ENCODE measurements at places on chromosomes 5 and 9.

DNA sequence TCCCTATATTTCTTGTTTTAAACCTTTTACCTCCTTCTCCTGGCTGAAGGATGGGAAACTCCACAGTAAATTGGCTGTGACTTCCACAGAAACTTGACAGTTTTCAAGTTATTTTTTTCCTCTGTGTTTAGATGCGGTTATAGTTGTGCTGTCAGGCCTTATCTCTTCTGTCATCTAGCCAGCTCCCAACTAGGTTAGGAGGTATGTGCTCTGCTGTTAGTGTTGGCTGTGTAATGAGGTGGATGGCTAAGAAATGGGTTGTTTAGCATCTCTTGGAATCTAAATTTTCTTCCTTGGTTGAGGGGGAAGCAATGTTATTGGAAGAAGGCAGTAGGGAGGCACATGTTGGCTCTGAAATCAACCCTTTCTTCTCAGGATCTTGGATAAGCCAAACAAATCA is 149.9 kb upstream of the RUSC2 start:
- no peak for DNase-seq

DNA sequence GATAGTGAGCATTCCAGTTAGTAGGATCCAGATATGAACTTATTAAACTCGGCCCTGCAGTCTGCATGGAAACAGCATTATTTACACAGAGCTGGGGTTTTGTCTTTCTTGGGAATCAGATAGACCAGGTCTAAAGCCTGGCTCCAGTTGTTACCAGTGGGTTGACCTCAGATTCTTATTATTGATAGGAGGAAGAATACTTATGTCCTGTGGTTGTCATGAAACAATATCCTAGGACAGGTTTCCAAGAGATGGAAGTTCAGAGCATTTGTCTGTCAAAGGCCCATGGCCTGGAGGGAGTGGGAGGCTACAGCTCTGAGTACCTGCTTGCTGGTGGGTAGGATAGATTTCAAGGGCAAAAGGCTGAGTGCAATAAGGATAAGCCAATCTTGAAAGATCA is 129.2 kb downstream of the BOD1 start:
- no peak for DNase-seq

DNA sequence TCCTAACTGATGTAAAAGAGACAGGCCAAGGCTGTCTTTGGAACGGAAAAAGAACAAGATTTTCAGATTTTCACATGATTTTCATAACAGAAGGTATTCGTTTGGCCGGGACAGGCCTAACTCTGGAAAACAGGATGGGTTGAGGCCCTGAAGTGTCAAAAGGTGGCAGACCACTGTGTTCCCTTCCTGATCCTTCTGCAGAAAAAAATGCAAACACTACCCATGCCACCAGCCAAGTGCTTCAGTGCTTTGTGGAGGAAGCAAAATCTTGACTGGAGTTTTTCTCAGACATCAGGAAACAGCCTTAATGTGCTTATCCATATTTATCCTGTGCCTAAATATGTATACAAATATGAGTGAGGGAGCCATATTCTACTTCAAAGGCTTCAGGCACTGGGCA is 113.5 kb upstream of the IL6ST start:
- no peak for DNase-seq

GRCh38 chr9:134085674-134086073 is 17.8 kb upstream of the BRD3 start:
- DNase-seq: no peak

DNA sequence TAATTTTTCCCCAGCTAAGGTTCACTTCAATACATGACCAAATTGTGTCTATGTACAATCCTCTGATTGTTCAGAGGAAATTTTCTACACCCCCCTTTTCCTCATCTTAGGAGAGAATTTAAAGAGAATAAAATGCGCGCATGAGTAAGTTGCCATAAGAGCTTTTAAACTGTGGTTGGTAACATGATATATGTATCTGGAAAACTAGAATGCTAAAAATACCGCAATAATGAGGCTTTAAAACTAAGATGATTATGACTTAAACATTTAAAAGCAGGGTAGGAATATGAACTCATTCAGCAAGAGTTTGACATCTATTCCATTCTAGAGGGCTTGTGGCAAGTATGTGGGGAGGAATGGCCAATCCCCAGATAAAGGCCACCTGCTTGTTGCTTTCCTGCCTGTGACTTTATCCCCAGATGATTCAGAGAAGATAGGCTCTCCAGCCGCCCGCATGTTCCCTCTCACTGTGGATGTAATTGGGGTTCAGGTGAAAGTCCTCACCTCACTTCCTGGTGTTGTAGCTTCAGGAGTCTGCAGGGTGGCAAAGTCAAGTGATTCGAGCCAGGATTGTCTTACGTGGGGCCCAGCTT is 26.5 kb upstream of the BASP1 start:
- DNase-seq: no peak

DNA sequence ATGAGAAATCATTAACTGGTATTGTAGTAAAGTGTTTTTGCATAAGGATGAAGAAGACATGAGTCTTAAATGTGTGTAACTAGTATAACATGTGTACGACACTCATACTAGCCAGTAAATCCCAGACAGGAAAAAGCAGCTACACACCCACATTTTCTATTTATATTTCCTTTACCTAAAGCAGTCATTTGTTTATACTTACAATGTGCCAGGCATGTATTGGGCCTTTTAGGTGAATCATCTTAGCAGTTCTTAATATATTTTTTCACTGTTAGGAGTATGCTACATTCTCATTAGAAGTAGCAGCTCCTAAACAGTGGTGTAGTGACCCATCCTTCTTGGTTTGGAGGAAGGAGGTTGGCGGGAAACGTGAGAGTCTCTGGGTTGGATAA is 55.8 kb upstream of the TMC1 start:
- no peak for DNase-seq
